ENCODE measurements at places on chromosomes 3 and 15. TPM values are rescaled to one million over a fixed set of nuclear protein-coding genes. Genes with fewer than 3 reads are reported as not detected.

The SLC12A1 gene
- total RNA-seq = 0.85 TPM

The CCDC80 gene
- 350 TPM for total RNA-seq

- H3K4me3 ChIP-seq = no peak overlapping the region
- H3K36me3 ChIP-seq = no peaks in the 10 kb centered on the region
- DNase-seq = no peak
- H3K4me1 ChIP-seq = peaks cover 21% of the 10 kb centered on the region
- no peak overlapping the region for H3K27ac ChIP-seq
Measured at GRCh38 chr3:71421475-71421819, 162.1 kb downstream of the FOXP1 start.

GRCh38 chr3:25418596-25418995 lies 9.5 kb upstream of the RARB start:
- H3K27ac ChIP-seq = no peak overlapping the region
- no peak overlapping the region for H3K4me3 ChIP-seq
- no peak for DNase-seq
- H3K36me3 ChIP-seq = no peaks in the 10 kb centered on the region
- H3K4me1 ChIP-seq = no peaks in the 10 kb centered on the region
- H3K27me3 ChIP-seq = no peaks in the 10 kb centered on the region

- no peak overlapping the region for H3K27ac ChIP-seq
- H3K4me3 ChIP-seq = no peak overlapping the region
Measured at GRCh38 chr3:130835483-130835882, 58.4 kb upstream of the ATP2C1 start.

DNA sequence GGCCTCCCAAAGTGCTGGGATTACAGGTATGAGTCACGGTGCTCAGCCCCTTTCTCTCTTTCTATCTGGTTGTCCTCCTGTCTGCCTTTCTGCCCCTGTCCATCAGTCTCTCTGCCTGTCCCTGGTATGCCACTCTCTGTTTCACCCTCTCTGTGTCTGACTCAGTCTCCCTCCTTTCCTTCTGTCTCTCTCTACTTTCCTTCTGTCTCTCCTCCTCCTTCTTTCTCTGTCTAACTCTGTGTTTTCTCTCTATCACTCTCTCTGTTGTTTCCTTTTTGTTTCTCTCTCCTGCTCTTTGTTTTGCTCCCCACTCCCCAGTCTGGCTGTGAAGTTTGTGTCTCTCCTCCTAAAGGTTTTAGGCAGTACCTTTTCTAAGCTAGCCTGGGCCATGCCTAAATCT lies 9.1 kb upstream of the STRA6 start:
- H3K36me3 ChIP-seq = no peaks in the 10 kb centered on the region
- no peaks in the 10 kb centered on the region for H3K27me3 ChIP-seq
- no peak overlapping the region for H3K27ac ChIP-seq
- H3K4me1 ChIP-seq = peaks cover 36% of the 10 kb centered on the region

The FOXB1 gene
- not detected for total RNA-seq

GRCh38 chr3:53921296-53921695 lies 29.6 kb upstream of the SELENOK start:
- no peaks in the 10 kb centered on the region for H3K27me3 ChIP-seq
- H3K27ac ChIP-seq = no peak overlapping the region
- no peaks in the 10 kb centered on the region for H3K36me3 ChIP-seq
- H3K4me1 ChIP-seq = no peaks in the 10 kb centered on the region

GRCh38 chr3:52228751-52229291 lies 3.4 kb upstream of the TLR9 start:
- H3K27ac ChIP-seq = no peak overlapping the region
- DNase-seq = no peak
- H3K27me3 ChIP-seq = no peaks in the 10 kb centered on the region
- peaks cover 34% of the 10 kb centered on the region for H3K36me3 ChIP-seq
- H3K4me1 ChIP-seq = no peaks in the 10 kb centered on the region

- DNase-seq = no peak
- H3K27ac ChIP-seq = no peak overlapping the region
- H3K36me3 ChIP-seq = no peaks in the 10 kb centered on the region
- H3K4me1 ChIP-seq = peaks cover 10% of the 10 kb centered on the region
- H3K27me3 ChIP-seq = no peaks in the 10 kb centered on the region
Measured at GRCh38 chr15:66923438-66923881, 141.9 kb upstream of the SMAD3 start.
